ENCODE measurements at places on chromosomes 12 and 14. TPM values are rescaled to one million over a fixed set of nuclear protein-coding genes. Genes with fewer than 3 reads are reported as not detected.
A peak's percentile ranks its signal among the peaks of the same experiment; 100 is the strongest.

The FLVCR2 gene
- polyA plus RNA-seq, result 8.4 TPM

The ANKRD33 gene
- 0.21 TPM for polyA plus RNA-seq

The IFT81 gene
- polyA plus RNA-seq, result 52.7 TPM

The PRKCH gene
- 14.9 TPM for polyA plus RNA-seq

The LGMN gene
- 117 TPM for polyA plus RNA-seq

The CD163 gene
- 8.2 TPM for polyA plus RNA-seq

The TBC1D30 gene
- polyA plus RNA-seq, result 5.4 TPM

The CD69 gene
- polyA plus RNA-seq, result 1.4 TPM

The JAG2 gene
- 10.0 TPM for polyA plus RNA-seq

The KRT2 gene
- polyA plus RNA-seq, result not detected

The P2RX2 gene
- polyA plus RNA-seq, result 2.2 TPM

The XRCC3 gene
- polyA plus RNA-seq, result 22.2 TPM

The SLC38A4 gene
- polyA plus RNA-seq, result 23.1 TPM

The LMNTD1 gene
- polyA plus RNA-seq, result 0.21 TPM

The PZP gene
- polyA plus RNA-seq, result 0.57 TPM

The VSIG10 gene
- 34.5 TPM for polyA plus RNA-seq

GRCh38 chr14:58752289-58752688 lies 114.5 kb downstream of the DACT1 start:
- DNase-seq, result no peak

DNA sequence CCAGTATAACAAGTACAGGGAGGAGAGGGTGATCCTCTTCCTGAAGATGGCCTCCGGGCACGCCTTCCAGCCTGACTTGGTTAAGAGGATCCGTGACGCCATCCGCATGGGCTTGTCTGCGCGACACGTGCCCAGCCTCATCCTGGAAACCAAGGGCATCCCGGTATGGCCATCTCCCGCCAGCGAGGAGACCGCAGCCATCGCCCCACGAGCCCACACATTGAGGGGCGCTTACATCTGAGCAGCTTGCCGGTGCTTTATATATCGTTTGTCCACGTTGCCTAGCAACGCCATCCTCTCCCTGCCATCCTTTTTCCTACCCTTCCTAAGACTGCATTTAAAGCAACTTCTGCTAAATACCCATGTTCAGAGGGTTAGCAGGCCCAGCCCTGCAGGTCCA lies 71.5 kb downstream of the AACS start:
- no peak for DNase-seq

GRCh38 chr14:47346849-47347248 lies 328.6 kb downstream of the MDGA2 start:
- no peak for DNase-seq

- no peak for DNase-seq
Observed at GRCh38 chr14:70641548-70642302, at the start of gene TTC9. TSS of gene TTC9 (plus strand) at chr14:70641916. CDS start at chr14:70642130, 214 bp downstream.

DNA sequence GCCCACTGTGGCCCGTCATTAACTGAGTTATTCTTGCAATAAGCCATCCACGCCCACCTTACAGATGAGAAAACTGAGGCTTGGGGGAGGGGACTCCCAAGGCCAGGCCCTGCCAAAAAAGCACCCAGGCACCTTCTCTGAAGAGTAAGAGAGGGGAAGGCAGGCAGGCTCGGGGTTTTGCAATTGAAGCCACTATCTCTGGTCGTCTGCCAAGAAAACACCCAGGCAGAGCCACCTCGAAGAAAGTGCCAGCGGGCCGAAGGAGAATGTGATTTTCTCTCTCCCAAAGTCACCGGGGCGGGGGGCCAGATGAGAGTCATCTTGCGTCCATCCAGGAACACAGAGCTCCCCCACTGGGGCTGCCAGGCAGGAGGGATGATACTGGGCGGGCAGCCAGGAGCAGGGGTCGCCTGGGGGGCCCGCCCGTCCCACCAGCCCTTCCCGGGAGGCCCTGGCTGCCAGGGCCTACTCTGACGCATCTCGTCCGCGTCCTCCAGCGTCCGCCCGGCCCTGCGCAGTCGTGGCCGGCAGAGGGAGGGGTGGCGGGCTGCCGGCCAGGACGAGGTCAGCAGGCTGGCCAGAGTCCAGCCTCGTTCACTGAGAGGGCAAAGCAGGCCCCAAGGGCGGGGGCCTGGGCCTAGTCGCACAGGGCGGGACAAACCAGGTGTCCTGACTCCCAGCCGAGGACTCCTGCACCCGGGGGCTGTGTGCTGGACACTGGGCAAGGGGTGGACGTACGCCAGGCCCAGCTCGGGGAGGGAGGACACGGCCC lies 74.3 kb downstream of the RFLNA start:
- DNase-seq, result no peak

DNA sequence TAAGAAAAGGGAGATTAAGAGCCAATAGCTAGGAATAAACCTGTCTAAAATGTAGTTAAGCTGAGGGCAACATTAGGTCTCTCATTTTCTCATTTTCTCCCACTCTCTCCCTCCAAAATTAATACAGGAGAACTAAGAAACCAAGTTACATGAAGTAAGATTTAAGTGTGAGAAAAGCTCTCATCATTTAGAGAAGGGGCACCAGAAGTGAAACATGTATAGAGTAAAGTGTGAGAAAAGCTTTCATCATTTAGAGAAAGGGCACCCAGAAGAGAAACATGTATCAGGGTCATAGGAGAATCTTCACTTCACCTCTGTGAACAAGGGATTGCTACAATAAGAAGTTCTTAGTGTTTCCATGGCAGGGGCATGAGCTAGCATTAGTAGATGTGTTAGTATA lies 132.4 kb upstream of the CNTN1 start:
- DNase-seq, result no peak

GRCh38 chr14:91891721-91892220 lies 24.4 kb upstream of the TC2N start:
- no peak for DNase-seq

- no peak for DNase-seq
Observed at GRCh38 chr14:92976268-92976667, 53.3 kb downstream of the CHGA start.

GRCh38 chr12:108226866-108227265 lies 97.8 kb downstream of the WSCD2 start:
- DNase-seq, result no peak

DNA sequence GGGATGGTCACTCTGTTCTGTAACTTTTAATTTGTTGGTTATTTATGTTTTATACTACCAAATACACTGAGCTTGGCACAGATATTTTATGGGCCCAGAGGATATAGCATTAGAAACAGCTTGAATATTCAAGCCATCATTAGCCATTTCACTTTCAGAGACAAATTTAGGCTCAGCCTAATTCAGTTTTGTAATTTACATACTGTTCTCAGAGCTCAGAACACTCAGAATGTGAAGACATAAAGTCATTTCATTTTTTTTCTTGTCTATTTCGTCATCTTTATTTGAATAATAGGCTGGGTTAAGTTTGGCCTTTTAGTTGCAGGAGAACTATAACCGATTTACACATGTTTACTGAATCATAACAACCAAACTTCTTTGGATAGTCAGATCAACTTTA lies 361.7 kb downstream of the SNAPC1 start:
- no peak for DNase-seq

GRCh38 chr12:104896146-104896545 lies 61.9 kb downstream of the SLC41A2 start:
- DNase-seq, result no peak

DNA sequence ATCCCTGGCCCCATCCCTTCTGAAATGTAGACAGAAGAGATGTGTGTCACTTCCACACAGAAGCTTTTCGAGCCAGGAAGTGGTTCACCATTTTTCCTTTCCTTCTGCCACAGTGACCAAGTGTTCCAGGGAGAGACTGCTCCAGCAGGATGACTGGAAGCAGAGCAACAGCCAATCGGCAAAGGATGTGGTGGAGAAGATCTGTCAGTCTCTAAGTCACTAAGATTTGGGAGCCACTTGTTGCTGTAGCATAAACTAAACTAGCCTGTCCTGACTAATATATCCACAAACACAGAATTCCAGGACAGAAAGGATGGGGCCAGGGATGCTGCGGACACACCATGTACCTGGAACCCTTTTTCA lies 42.9 kb downstream of the DUSP6 start:
- DNase-seq, result no peak

GRCh38 chr14:75022655-75023054 lies 19.9 kb downstream of the EIF2B2 start:
- no peak for DNase-seq

GRCh38 chr12:10562306-10562933 lies 51.0 kb downstream of the MAGOHB start:
- DNase-seq, result peak; percentile 4

DNA sequence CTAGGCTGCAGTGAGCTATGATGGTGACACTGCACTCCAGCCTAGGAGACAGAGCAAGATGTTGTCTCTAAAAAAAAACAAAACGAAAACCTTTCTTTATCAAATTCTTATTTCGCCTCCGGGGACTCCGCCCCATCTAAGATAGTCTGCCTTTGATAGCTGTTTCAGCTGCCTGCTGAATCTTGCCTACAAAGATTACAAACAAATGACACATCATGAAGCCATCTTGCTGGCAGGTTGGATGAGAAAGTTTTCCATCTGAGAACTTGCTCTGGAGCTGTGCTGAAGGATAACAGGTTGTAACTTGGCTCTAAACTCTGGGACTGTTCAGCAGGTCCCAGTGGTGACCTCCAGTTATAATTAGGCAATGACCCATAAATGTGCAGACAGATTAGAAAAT lies 41.8 kb upstream of the AEBP2 start:
- DNase-seq, result no peak

- DNase-seq, result no peak
Observed at GRCh38 chr14:92495027-92495426, 18.6 kb upstream of the RIN3 start.

DNA sequence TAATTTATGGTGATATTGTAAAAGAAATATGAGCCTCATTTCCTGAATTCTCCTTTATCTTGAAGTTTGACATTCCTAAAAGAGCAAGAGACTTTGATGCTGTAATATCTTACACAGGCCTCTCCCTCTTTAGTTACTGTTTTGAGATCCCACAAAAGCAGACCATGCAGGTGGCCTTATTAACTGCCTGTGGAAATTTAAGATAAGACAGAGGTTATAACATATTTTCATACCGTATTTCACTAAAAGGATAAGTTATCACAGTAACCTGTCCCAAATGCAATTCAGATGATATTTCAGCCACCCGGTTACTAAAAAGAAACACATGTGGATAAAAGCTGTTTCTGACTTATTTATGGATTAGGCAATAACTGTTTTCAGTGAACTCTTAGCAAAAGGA lies 150.1 kb downstream of the NAV3 start:
- no peak for DNase-seq

DNA sequence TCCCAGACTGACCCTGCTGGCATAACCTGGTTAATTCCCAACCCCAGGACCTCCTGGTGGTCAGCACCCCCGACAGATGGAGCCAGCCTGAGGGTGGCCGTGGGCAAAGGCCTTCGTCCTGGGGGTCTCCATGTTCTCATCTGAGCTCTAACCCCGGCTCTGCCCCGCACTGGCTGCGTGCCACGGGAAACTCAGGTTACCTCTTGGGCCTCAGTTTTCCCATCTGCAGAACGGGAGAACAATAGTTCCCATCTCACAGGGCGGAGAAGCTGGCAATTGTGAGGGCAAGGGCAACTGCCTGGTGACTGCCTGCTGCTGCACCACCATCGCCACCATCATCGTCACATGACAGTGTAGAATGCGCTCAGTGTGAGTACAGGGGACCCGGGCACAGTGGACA lies 77.9 kb downstream of the RFLNA start:
- DNase-seq, result no peak

- DNase-seq, result no peak
Observed at GRCh38 chr14:96091941-96092411, 52.8 kb downstream of the C14orf132 start.

- no peak for DNase-seq
Observed at GRCh38 chr12:22272335-22273151, 62.0 kb downstream of the ST8SIA1 start.

- no peak for DNase-seq
Observed at GRCh38 chr12:86134561-86134960, 121.6 kb downstream of the MGAT4C start.

DNA sequence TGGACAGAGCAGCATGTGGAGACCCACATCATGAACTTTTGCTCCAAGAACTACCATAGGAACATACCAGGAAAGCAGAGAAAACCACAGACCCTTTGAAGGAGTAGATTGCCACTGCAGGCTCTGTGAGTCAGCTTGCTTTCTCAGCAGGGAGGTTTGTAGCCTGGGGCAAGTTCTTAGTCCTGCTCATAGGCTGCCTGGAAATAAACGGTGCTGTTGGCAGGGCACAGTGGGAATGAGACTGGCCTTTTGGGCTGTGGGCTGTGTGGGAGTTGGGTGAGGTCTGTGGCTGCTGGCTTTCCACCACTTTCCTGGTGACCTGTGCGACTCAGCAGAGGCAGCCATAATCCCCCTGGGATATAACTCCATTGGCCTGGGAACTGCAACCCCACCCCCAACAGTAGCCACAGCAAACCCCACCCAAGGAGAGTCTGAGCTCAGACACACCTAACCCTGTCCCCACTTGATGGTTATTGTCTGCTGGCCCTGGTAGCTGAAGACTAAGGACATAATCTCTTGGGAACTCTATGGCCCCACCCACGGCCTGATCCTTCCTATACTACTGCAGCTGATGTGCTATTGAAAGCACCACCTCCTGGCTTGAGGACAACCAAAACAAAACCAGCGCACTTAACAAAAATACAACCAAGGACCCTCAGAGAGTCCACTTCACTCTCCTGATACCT lies 192.1 kb upstream of the GARIN6 start:
- DNase-seq, result no peak

GRCh38 chr14:51865953-51866747 lies 5.7 kb downstream of the GNG2 start:
- no peak for DNase-seq

DNA sequence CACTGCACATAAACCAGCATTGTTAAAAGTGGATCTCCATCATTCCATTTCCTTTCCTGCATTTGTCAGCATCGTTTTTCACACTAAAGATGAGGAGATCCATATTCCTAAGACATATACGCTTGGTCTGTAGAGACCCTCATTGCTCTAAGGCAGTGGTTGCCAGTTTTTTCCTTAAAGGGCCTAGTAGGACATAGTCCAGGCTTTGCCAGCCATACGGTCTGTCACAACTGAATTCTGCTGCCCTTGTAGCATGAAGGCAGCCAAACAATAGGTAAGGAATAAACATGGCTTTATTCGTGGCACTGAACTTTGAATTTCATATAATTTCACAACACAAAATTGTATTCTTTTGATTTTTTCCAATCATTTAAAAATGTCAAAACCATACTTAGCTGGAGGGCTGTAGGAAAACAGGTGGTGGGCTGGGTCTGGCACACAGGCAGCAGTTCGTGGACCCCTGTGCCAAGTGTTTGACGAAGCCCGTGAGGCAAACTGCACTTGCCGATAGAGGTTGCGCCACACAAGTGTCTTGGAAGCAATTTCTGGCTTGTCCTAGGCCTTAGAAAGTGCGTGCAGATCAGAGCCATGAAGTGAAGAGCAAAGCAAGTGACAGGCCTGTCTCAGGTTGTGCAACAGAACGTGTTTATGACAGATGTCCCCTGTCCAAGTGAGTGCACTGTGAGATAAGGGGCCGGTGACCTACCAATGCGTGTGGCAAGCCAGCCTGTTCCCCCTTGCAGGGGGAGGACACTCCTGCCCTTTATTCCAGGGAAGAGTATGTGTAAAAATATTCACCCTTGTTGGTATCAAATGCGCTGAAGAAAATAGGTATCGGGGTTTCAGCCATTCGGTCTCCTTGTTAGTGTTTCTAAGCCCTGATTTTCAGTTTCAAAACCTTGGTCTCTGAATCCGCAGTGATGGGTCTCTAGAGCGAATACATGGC lies 916 bp upstream of the CHPT1 start:
- DNase-seq, result no peak

GRCh38 chr12:6265038-6265405 lies 45.5 kb upstream of the PLEKHG6 start:
- no peak for DNase-seq

GRCh38 chr14:60215520-60216420 lies 33.3 kb upstream of the PPM1A start:
- DNase-seq, result no peak

Measured in left renal cortex interstitium (tissue), 4 donors.